Tibial nerve (tissue), 4 donors: ENCODE measurements at places on chromosomes 2 and 18. TPM values are rescaled to one million over a fixed set of nuclear protein-coding genes. Genes with fewer than 3 reads are reported as not detected.

ANKRD62 gene
- not detected for total RNA-seq

PLB1 gene
- total RNA-seq, result 1.7 TPM

DNA sequence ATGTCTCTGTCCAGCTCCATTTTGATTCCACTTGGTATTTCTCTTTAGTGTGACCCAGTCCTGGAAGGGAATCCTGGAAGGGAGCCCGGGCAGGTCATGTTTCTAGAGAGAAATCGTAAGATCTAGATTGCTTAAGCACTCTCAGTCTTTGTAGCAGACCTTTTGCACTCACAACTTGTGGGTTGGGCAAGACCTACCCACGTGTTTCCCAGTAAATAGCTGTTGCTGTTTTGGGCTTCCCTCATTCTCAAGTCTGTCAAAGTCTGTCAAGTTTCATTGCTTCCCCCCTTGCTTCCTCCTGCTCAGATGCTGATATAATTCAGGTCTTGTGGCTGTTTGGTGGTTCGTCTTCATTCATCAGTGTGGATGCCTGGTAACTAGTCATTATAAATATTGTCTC is 17.4 kb upstream of the NEMP2 start:
- H3K27ac ChIP-seq, result no peak overlapping the region
- no peaks in the 10 kb centered on the region for H3K27me3 ChIP-seq
- no peak overlapping the region for H3K4me3 ChIP-seq
- H3K4me1 ChIP-seq, result no peaks in the 10 kb centered on the region
- no peaks in the 10 kb centered on the region for H3K36me3 ChIP-seq

DNA sequence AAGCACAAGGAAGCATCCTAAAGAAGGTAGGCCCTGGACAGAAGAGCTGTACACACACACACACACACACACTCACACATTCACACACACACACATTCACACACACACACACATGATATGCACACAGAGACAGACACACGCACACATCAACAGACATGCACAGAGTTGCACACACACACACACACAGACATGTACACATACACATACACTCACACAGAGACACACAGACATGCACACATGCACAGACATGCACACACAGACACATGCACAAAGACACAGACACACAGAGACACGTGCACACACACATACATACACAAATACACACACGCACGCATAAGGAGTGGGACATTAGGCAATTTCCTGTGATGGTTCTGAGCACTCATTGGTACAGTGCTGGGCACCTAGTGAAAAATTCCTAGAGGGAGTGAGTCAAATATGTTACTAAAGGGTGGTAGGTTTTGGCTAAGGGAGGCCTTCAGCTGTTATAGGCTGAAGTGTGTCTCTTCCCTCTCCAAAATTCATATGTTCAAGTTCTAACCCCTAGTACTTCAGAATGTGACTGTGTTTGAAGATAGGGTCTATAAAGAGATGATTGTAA is 26.4 kb downstream of the THNSL2 start:
- H3K4me3 ChIP-seq, result no peak overlapping the region
- H3K36me3 ChIP-seq, result no peaks in the 10 kb centered on the region
- H3K27ac ChIP-seq, result no peak overlapping the region
- H3K4me1 ChIP-seq, result no peaks in the 10 kb centered on the region
- H3K27me3 ChIP-seq, result no peaks in the 10 kb centered on the region
- no peak for DNase-seq

- DNase-seq, result no peak
- no peaks in the 10 kb centered on the region for H3K27me3 ChIP-seq
- H3K36me3 ChIP-seq, result no peaks in the 10 kb centered on the region
- no peak overlapping the region for H3K4me3 ChIP-seq
- H3K4me1 ChIP-seq, result no peaks in the 10 kb centered on the region
- H3K27ac ChIP-seq, result no peak overlapping the region
Measured at GRCh38 chr2:135327146-135327545, 203.9 kb downstream of the ZRANB3 start.

- H3K4me1 ChIP-seq, result peaks cover 6% of the 10 kb centered on the region
- H3K27ac ChIP-seq, result peak overlapping the region; percentile 88
- DNase-seq, result peak; percentile 48
- no peaks in the 10 kb centered on the region for H3K36me3 ChIP-seq
Measured at GRCh38 chr2:101152272-101153076, 1.3 kb upstream of the TBC1D8 start.

DNA sequence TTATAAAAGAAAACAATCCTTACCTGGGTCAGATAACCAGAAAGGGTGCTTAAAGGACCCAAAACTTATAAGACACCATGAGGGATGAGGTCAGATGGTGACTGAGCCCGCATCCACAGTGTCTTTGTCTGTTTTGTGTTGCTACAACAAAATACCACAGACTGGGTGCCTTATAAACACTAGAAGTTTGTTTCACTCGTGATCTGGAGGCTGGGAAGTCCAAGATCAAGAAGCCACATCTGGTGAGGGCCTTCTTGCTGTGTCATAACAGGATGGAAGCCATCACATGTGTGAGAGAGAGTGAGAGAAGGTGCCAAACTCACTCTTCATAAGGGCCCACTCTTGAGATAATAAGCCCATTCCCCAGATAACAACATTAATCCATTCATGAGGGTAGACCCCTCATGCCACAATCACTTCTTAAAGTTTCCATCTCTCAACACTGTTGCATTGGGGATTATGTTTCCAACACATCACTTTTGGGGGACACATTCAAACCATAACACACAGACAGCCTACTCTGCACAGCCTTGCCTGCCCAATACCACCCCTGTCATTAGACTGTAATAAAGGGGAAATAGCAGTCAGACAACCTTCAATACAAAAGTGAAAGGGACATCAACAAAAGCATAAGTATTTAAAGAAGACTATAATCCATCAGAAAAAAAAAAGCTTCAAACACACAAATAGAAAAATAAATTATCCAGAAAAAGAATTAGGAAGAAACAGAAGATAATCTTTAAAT is 249.8 kb downstream of the ANAPC1 start:
- H3K27ac ChIP-seq, result no peak overlapping the region
- H3K4me1 ChIP-seq, result no peaks in the 10 kb centered on the region
- no peaks in the 10 kb centered on the region for H3K27me3 ChIP-seq
- no peaks in the 10 kb centered on the region for H3K36me3 ChIP-seq
- no peak for DNase-seq
